ENCODE measurements at places on chromosomes 4 and X. TPM values are rescaled to one million over a fixed set of nuclear protein-coding genes. Genes with fewer than 3 reads are reported as not detected.

GRCh38 chr4:139416073-139416673 is 37.7 kb upstream of the RAB33B start:
- H3K27me3 ChIP-seq: no peaks in the 10 kb centered on the region
- no peak overlapping the region for H3K27ac ChIP-seq
- H3K4me1 ChIP-seq: peaks cover 7% of the 10 kb centered on the region
- no peaks in the 10 kb centered on the region for H3K36me3 ChIP-seq
- H3K4me3 ChIP-seq: no peak overlapping the region

DNA sequence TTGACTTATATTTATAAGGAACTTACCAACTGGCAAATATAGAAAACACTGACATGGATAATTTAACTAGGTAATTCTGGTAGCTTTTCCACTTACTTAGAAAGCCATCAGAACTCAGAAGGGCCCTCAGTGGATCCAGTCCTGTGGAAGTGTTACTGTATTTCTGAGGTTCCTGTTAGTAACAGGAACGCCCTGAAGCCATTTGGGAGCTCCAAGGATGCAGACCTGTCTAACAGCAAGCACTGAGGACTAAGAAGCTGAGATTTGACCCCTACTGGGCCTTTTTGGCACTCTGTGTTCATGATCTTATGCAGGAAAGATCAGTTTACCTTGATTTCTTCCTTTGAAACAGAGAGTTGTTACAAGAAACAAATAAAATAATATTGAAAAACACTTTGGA is 46.0 kb upstream of the TLL1 start:
- H3K4me1 ChIP-seq: no peaks in the 10 kb centered on the region
- no peak overlapping the region for H3K4me3 ChIP-seq
- H3K27ac ChIP-seq: no peak overlapping the region
- DNase-seq: no peak
- H3K27me3 ChIP-seq: no peaks in the 10 kb centered on the region

GRCh38 chr4:75702919-75703411 is 21.4 kb upstream of the USO1 start:
- H3K4me1 ChIP-seq: peaks cover 18% of the 10 kb centered on the region
- DNase-seq: no peak
- no peaks in the 10 kb centered on the region for H3K36me3 ChIP-seq

DNA sequence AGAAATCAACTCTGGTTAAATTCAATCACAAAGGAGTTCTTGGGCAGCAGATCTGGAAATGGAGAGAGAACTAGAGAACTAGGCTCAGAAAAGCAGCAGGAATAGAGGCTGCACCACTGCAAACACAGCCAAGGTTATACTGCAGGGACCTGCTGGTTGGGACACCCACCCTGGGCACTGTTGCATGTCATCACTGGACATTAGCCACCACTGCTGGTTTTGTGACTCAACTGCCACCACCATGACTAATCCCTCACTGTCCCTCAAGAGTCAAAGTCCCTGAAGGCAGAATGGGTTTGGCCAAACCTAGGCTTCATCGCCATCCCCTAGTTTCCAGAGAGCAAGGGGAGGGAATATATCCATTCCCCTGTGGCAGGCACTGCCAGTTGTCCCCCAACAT is 38.1 kb upstream of the IRAK1 start:
- DNase-seq: no peak
- H3K27ac ChIP-seq: no peak overlapping the region
- H3K27me3 ChIP-seq: no peaks in the 10 kb centered on the region
- H3K4me3 ChIP-seq: no peak overlapping the region
- H3K36me3 ChIP-seq: no peaks in the 10 kb centered on the region

The EXOC1 gene
- total RNA-seq: 18.0 TPM

The DUSP9 gene
- total RNA-seq: 164 TPM

Measured in liver (tissue), 10 donors.